ENCODE measurements at places on chromosomes 7 and 10.

DNA sequence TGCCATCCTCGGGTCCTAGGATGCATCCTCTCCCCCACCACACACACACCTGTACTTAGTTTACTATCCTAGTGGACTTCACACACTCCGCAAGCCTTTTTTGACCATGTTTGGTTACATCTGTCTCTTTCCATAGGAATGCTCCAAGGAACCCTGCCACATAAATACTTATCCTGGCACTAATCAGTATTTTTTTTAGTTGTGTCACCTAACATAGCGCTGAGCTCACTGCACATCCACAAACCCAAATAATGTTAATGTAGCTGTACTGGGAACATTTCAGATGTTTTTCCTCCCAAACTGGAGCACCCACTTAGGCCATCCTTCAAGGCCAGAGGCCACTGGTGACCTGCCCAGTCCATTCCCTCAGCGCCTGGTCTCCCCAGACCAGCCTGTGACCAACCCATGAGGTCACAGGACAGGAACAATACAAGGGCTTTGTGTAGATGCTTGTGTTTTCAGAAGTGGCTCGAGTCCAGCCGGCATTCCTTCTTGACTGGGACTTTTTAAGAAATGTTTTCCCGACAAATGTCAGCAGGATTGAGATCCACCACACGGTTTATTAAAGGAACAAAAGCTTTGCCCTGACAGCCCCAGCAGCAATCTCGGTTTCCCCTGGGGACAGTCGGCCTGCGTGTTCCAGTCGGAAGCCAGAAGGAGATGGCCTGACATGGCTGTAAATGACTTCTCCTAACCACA is 181.4 kb downstream of the JCAD start:
- DNase-seq: no peak

DNA sequence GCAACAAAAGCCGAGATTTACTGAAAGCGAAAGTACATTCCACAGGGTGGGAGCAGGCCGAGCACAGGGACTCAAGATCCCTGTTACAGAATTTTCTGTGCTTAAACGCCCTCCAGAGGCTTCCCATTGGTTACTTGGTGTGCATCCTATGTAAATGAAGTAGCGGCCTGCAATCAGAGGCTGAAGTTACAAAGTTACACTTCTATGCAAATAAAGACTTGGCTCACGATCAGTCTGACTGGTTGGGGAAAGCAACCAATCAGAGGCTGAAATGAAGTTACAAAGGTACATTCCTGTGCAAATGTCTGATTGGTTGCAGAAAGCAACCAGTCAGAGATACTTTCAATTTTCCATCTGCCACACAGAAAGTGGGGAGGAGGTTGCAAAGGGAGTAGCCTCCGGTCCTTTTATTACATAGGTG is 4.1 kb downstream of the ACBD7 start:
- DNase-seq: peak; percentile 99

DNA sequence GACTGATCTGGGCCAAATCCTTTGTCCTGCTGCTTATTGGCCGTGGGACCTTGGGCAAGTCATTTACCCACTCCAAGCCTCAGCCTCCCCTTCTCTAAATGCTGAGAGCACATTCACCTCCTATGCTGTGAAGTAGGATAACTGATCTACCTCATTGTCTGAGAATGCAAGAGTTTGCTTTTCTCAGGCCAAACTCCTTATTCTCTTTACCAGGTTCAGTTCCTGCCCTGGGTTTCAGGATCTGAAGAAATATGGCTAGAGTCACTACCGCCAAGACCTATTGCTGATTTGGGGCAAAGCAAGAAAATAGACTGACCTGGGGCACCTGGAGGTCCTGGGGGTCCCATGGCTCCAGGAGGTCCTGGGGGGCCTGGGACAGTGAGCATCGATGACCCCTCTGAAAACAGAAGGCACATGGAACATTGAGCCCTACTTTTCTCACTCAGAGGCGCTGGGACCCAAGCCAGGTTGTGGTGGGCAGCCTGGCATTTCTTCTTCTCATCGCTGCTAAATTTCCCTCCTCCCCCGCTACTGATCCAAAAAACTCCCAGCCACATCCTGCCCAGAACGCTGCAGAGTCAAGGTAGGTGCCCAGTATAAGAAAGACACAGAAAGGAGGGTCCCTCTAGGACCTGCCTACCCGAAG is 42.4 kb downstream of the COL17A1 start:
- DNase-seq: peak; percentile 20

- DNase-seq: no peak
These were observed 19.6 kb upstream of the MACC1 start for GRCh38 chr7:20236790-20237189.

DNA sequence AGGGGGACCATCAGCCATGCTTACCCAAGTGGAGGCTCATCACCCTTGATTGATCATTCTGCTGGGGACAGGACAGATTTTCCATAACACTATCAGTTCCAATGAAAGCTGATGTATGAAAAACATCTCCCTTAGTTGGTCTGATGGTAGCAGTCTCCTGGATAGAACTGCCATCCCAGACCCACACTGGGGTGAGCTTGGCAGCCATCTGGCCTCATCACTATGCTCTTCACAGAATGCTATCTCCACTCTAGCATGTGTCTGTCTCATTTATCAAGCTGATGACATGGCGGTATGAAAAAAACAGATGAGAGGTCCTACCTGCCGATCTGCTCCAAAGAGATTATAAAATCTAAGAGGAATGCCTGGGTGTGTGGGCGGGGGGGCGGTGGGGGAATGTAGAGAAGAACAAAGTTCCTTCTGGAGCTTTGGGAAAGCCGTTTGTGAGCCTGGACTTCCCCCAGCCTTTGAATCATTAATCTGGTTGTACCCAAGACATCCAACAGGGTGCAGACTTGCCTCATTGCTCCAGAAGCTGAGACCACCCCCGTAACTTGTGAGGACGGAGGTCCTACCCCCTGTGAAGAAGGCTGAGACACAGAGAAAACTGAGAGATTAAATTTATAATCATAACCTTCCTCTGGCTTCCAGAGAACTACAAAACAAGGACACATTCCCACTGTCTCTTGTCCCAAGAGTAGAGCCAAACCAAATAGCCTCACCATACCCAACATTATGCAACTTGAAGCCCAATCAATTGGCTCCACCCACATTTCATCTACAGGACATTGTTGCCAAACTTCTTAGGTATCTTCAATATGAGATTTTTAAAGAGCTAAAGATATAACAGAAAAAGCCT is 340.8 kb downstream of the KCNMA1 start:
- DNase-seq: no peak

DNA sequence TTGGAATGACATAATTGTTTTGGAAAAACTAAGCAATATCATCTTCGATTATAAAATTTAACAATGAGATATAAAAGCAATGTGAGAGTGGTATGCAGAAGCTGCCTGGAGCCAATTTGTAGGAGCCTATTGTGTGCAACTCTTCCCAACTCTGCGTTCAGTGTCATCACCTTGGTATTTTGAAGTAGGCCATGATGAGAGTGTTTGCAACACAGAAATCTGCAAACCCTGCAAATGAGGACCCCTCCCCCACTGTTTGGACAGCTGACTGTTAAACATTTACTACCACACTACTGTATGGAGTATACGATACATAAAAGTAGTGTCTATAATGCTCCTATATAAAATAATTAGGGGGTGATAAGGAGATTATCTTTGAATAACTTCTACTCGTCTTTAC is 531.3 kb downstream of the ATRNL1 start:
- DNase-seq: peak; percentile 45

DNA sequence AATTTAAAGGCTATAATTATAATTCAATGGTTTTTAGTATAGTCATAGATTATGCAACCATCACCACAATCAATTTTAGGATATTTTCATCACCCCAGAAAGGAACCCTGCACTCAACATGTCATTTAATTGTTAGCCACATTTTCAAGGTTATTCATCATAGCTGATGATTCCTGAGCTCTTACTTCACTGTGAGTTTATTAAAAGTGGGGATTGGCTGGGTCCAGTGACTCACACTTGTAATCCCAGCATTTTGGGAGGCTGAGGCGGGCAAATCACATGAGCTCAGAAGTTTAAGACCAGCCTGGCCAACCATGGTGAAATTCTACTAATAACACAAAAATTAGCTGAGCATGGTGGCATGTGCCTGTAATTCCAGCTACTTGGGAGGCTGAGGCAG is 787 bp downstream of the CCL26 start:
- peak; percentile 69 for DNase-seq

- no peak for DNase-seq
These were observed 271.4 kb downstream of the POLR1F start for GRCh38 chr7:19437446-19437845.

- peak; percentile 78 for DNase-seq
These were observed 113.6 kb upstream of the AMPH start for GRCh38 chr7:38744746-38745145.

DNA sequence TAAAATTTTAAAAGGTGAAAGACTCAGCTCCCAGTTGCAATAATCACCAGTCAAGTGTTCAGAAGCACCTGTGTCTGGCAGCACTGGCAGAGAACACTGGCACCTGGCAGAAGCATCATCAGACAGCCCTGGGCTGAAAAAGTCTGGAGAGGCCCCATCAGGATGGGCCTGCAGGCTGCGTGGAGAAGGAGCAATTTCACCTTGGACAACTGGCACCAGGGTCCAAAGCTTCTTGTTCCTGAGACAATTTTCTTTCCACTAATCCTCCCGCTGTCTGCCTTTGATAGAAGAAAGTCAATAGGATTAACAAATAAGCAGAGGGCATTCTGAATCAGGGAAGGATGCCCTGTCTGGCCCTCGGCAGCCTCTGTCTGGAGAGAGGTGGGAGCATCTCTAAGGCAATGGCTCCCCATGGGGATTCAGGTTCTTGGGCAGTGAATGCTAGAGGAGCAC is 6.5 kb downstream of the COBL start:
- no peak for DNase-seq

DNA sequence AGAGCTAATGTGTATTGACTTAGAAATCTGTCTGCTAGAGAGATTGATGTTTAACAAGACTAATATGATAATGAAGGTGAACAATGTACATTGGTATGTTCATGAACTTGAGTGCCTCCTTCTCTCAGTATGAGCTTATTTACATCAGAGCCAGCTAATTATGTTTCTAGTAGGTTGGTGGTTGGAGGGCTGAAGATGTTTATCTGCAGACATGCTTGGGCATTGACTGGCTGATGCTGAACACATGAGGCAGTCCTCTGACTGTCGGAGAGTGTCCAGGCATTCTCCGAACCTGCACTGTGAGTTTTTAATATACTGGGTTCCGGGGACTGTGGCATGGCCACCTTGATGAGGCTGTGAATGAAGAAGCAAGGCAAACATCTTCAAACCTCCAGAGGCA is 47.5 kb downstream of the BMPER start:
- no peak for DNase-seq

DNA sequence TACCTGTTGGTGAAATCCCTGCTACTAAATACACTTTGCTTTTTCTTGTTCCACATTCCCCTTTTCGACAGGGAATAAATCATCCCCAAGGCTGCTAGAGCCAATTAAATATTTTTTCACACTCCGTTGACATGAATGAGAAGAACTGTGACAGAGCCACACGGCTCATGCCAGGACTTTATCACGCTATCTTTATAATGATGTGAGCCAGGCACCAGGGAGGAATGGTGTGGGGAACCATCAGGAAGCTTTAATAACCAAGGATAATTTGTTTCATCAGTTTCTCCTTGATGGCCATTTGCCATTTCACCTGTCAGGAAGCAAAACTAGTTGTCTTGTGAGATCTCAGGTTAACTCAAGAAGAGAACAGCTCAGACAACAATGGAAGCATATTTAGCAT is 193.0 kb upstream of the C7orf33 start:
- no peak for DNase-seq

GRCh38 chr7:121313220-121313792 is 15.5 kb upstream of the WNT16 start:
- DNase-seq: no peak

DNA sequence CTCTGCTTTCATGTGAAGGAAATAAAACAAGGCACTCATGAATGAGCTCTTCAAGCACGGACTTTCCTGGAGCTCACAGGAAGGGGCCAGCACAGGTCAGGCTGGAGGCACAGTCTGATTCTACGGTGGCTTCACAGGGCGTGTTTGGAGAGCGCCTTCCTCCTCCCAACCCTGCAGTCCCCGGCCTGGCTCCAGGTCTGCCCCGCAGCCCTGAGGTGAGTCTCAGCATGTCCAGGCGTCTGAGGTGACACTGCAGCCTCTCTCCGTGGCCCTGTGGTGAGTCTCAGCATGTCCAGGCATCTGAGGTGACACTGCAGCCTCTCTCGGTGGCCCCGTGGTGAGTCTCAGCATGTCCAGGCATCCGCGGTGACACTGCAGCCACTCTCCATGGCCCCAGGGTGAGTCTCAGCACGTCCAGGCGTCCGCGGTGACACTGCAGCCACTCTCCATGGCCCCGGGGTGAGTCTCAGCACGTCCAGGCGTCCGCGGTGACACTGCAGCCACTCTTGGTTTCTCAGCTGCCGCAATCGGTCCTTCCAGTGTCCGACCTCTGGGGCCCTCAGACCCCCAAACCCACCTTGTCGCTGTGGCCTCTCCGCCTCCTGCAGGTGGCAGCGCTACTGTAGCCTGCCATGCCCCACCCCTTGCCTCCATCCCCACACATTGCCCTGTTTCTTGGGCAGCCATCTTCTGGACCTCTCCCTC is 381.7 kb downstream of the DNAJB6 start:
- DNase-seq: no peak

DNA sequence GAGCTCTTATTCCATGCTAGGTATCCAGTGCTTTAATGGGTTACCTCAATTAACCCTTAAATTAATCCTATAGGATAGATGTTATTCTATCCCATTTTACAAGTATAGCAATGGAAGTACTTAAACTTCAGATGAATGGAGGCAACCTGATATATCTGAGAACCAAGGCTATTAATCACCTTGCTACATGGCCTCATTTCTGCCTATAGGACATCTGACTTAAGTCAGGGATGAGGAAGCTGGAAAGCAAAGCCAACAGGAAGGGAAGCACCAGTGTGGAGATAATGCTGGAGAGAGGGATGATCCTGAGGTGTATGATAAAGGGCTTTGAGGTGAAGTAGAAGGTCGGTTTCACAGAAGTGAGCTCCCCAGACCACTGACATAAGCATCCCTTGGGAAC is 132.3 kb downstream of the CHN2 start:
- no peak for DNase-seq

GRCh38 chr7:117283371-117283770 is 39.5 kb downstream of the WNT2 start:
- peak; percentile 92 for DNase-seq

DNA sequence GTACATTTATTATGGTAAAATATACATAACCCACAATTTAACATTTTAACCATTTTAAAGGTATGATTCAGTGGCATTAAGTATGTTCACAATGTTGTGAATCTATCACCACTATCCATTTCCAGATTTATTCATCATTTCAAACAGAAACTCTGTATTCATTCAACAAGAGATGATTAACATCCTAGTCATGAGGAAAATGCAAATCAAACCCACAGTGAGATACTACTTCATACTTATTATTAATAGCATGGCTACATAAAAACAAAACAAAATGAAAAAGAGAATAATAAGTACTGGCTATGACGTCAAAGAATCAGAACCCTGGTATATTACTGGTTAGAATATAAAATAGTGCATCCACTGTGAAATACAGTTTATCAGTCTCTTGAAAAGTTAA is 386.6 kb upstream of the POM121L12 start:
- DNase-seq: no peak

- no peak for DNase-seq
These were observed 87.0 kb downstream of the PIK3CG start for GRCh38 chr7:106952001-106952657.
